AG09309 (cell line): ENCODE measurements at places on chromosomes 12 and 14.

GRCh38 chr14:83309211-83309610 lies 1775.6 kb upstream of the SEL1L start:
- DNase-seq, result no peak

DNA sequence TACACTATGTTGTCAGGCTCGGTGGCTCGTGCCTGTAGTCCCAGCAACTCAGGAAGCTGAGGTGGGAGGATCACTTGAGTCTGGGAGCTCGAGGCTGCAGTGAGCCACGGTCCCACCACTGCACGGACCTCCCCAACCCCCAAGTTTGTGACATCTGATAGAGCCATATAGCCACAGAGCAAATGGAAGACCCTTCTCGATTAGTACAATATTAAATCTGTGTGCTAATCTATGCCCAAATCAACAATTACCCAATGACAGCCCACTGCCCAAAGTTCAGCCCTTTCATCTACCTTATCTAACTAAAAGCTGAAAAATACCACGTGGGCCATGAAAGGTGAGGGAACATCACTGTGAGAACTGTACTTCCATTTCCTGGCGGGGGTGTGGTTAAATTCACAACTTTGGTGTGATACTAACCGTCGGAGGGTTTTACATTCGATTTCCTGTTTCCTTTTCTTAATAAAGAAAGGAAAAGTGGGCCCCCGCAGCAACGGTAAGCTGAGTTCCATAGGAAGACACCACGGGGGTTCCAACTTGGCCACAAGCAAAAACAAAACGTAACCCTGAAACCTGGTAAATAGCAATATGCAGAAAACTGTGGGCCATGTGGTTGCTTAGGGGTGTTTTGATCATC lies 31.2 kb upstream of the FOS start:
- no peak for DNase-seq

DNA sequence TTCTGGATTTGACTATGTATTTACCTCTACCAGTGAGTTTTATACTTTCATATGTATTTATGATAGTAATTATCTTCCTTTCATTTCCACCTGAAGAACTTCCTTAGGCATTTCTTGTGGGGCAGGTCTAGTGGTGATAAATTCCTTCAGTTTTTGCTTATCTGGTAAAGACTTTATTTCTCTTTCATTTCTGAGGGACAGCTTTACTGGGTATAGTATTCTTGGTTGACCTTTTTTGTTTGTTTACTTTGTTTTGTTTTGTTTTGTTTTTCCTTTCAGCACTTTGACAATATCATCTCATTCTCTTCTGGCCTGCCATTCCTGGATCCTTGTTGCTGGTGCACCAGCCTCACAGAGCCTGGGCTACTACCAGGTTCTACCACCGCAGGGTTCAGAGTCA lies 53.9 kb upstream of the NFKBIA start:
- no peak for DNase-seq

DNA sequence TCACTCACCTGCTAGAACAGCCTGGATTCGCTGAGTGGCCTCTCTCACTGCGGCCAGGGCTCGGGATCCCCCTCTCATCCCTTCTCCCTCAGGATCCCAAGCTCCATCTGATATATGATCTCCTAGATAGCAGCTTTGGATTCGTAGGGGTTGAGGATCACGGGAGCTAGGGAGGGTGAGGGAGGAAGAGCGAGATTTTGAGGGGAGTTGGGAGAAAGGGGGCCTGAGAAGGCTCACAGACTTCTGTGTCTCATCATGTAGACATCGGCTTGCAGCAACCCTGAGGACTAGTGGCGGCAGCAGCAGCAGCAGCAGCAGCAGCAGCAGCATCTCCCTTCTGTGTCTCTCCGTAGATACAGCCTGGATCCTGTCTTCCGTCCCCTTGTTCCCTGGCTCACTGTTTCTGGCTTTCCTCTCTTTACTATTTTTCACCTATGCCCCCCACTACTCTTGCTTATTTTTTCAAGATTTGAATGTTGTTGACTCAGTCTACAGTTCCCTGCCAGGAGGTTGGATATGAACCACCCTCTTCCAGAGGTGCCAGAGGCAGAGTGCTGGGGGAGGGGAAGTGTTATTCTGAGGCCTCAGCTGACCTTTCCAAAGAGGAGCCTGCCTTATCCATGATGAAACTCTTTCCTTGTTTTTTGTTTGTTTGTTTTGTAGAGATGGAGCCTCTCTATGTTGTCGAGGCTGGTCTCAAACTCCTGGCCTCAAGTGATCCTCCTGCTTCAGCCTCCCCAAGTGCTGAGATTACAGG lies at the start of gene CIROP:
TSS of gene CIROP (minus strand) at position 399 of the 757 bp plus-strand sequence. CDS start at position 330, 69 bp downstream.
- DNase-seq, result no peak

DNA sequence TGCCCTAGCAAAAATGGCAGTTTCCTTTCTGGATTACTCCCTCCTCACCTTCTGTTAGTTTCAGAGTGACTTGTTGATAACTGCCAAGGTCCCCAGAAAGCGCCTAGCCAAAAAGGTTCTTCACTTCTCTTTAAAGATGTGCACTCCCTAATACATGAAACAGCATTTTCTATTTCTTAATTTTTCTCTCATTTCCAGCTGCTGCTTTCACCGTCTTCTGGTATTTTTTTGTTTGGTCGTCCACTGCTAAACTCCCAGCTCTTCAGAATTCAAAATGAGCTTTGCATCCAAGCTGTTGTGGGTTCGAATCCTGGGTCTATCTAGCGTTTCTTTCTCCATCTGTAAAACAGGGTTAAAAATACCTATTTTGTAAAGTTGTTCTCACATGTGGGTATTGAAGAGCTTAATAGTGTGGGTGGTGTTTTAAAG lies 397 bp upstream of the BORCS5 start:
- no peak for DNase-seq

DNA sequence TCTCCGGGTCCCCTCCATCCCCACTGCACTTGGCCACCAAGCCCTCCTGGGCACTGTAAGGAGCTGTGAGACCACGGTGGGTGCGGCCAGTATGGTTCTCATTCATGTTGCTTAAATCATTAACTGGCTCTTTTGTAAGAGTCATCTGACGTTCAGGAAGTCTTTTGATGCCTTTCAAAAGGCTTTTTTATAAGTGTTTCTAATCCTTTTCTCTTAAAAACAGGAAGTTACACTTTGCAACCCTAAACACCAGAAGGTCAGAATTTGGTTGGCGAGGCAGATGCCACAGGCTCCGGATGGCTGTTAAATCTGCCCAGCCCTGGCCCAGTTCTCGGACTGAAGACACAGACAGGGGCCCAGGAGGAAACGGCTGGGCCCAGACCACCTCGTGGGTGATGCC lies 26.1 kb upstream of the DIO3 start:
- no peak for DNase-seq

DNA sequence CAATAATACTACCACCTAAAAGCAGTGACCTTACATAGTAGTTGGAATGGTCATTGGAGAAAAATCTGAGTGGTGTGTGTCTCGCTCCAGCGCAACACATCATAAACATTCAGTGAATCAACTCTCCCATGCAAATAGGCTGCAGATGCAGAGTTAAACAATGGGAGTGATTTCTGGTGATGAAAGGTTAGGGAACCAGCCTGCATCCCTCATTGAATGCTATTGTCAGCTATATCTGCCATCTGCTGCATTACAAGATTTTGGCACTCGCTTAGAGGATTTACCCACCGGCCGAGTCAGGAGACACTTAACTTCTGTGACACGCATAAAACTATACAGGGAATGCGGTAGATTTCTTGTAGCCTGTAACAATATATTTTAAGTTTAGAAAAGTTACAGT lies 900.9 kb downstream of the FLRT2 start:
- no peak for DNase-seq

- DNase-seq, result no peak
These were observed 73.7 kb upstream of the CISTR start for GRCh38 chr12:53825246-53826081.

GRCh38 chr14:75274050-75274898 lies 4.4 kb upstream of the FOS start:
- no peak for DNase-seq

GRCh38 chr12:49567611-49568441 lies at the start of gene MCRS1:
TSS of gene MCRS1 (minus strand) at chr12:49568142. CDS start at chr12:49566731, 1,411 bp downstream.
- DNase-seq, result peak; percentile 67

DNA sequence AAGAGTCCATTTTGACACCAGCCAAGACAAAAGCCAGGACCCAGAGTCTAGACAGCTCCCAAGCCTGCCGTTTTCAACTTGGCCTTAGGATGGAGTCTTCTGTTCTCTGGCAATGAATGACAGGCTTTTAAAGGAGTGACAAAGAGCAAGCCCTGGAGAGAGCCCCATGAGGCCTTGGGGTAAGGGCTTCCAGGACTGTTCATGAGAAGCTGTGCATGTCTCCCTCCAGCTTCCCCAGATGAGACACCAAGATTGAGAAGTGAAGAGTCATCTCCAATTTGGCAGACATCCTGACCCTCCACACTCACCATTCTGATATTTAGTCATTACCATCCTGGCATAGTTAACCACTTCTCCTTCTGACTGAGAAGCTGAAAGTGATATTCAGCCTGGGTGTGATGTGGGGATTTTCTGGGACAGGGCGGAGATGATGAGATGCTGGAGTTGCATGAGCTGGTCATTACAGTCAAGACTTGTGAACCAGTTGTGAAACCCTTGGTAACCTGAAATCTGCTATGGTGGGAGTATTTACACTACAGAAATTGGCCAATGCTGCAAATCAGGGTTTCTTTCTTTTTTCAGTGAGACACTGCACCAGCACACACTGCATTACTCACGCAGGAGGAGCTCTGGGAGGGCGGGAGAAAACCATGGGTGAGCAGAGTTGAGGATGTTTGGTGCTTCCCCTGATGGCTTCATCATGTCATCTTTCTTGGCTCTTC lies 77.8 kb downstream of the VCPKMT start:
- peak; percentile 97 for DNase-seq

DNA sequence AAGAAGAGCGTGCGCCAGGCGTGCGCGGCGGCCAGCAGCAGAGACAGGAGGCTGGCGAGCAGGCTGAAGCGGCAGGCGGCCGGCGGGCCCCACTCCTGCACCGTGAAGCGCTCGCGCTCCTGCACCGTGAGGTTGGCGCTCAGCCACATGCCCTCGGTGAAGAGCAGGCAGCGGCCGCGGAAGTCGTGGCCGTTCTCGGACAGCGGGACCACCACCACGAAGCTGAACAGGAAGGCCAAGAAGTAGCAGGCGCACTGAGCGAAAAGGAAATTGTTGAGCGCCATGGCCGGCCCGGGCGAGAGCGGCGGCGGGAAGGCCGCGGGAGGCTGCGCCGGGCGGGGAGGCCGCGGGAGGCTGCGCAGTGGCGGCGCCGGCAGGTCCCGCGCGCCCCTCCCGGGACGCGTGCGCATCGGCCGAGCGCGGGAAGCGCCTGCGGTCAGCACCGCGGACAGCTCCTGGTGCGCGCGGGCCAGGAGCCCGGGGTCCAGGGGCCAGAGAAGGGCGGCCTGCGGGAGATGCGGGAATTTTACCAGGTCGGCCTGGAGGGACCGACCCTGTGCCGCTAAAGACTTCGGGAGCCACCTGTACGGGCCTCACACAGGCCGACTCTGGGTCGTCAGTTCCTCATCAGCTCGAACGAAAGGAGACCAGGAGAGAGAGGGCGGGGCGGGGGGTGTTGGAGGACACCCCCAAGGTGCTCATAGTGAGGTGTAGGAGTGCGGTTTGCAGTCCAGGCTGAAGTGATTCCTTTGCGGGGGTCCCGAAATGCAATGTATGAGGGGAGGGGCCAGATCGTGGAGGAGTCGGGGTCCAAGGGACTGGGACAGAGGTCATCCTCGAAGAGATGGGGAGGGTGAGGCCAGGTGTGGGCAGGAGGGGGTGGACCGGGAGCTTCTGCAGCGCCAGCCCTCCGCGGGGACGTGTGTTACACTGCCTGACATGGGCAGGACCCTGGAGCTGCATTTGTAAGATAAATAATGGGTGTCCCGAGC lies at the start of gene TMEM179:
TSS of gene TMEM179 (minus strand) at position 315 of the 992 bp plus-strand sequence. CDS start at position 284, 31 bp downstream.
- no peak for DNase-seq

- DNase-seq, result no peak
These were observed 8.3 kb downstream of the RNASE6 start for GRCh38 chr14:20789230-20789813.

DNA sequence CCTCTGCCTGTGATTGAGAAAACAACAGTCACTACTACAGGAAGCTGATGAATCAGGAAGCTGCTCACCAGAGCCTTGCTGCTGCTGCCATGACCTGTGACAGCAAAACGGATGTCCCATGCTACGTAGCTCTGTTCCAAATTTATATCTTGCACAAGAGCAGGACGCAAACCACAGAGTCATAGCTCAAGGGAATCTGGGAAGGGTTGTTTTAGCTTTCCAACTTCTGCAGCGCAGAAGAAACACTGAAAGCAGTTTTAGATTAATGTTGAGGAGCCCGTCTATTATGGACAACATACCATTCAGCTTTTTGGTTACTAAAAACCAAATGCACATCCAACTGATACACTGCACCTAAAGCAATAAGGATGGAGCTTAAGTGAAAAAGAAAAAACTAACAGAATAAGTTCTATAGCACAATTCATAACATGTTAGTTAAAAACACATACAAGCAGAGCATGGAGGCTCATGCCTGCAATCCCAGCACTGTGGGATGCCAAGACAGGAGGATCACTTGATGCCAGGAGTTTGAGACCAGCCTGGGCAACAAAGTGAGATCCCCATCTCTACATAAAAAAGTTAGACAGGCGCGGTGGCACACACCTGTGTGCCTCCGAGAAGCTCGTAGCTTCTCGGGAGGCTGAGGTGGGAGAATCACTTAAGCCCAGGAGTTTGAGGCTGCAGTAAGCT lies 1.7 kb upstream of the ANKRD33 start:
- DNase-seq, result peak; percentile 92

DNA sequence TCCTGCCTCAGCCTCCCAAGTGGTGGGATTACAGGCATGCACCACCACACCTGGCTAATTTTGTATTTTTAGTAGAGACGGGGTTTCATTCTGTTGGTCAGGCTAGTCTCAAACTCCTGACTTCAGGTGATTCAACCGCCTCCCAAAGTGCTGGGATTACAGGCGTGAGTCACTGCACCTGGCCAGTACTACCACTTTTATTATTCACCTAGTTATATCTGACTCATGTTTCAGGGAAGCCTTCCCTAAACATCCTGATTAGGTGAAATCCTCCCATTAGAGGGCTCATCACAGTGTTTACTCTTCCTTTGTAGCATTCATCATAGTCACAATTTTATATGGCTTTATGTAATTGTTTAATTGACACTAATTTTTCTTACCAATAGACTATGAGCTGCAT lies 295.3 kb upstream of the SOX5 start:
- no peak for DNase-seq
